ENCODE measurements at places on chromosomes 2 and 18.

GRCh38 chr2:15982285-15983044, 42.1 kb downstream of the MYCN start:
- no peak overlapping the region for H3K4me3 ChIP-seq
- no peak overlapping the region for H3K27ac ChIP-seq

GRCh38 chr2:36356298-36356989, 866 bp downstream of the CRIM1 start:
- H3K4me3 ChIP-seq: peak overlapping the region; percentile 95
- H3K27me3 ChIP-seq: peaks cover 50% of the 10 kb centered on the region
- H3K36me3 ChIP-seq: peaks cover 2% of the 10 kb centered on the region
- H3K27ac ChIP-seq: peak overlapping the region; percentile 86

DNA sequence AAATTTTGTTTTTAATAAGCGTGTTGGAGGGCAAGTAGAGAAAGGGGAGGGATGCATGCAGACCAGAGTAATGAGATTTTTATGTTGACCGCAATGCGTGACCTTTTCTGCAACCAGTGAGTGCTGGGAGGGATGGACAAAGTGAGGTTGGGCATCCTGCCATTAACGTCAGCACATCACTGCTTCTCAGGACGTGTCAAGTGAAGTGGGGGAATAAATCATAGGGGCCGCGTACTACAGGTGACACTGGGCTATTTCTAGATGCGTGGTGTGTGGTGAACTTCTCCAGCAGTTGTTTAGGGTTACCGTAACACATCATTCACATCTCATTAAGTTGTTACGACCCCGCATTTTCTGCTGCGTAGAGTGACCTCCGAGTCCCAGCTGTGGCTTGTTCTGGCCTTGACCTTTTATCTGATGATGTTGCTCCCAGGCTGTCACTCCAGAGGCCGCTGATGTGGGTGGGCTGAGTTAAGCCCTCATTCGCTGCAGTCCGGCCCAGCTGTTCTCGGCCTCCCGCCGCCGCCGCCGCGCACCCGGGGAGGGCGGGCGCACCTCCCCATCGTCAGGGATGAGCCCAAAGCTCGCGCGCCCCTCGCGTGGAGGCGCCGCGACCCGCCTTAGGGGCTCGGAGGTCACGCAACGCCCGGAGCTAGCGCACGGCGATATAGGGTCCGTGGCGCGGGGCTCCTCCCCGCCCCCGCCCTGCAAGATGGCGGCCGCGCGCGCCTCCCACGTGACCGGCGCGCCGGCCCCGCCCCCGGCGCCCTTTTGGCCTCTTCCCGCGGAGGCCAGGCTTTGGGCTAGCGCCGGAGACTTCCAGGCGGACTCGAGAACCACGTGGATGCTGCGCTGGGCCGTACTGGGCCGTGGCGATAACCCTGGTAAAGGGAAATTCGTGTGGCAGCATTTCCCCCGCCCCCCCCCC, 3.5 kb downstream of the ZCCHC2 start:
- H3K4me3 ChIP-seq: peak overlapping the region; percentile 91
- H3K4me1 ChIP-seq: peaks cover 59% of the 10 kb centered on the region
- DNase-seq: peak; percentile 75

GRCh38 chr2:153163055-153163454, 315.5 kb downstream of the RPRM start:
- H3K4me1 ChIP-seq: no peaks in the 10 kb centered on the region
- no peak overlapping the region for H3K27ac ChIP-seq
- H3K27me3 ChIP-seq: no peaks in the 10 kb centered on the region

DNA sequence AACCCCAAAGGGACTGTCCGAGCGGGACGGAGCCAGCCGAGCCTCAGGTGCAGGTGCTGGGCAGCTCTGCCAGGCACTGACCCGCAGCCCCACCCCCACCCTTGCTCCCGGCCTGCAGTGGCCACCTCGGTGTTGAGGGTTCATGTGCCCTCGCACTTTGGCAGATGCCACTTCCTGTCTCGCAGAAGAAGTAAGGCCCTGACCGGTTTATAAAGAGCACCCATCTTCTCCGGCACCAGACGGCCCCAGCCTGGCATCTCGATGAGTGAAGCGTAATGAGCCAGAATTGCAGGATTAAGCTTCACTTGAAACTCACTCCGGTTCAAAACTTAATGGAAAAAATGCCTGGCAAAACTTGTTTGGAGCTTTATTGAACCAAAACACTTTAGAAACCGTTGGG, 10.9 kb upstream of the NFATC1 start:
- peaks cover 5% of the 10 kb centered on the region for H3K4me1 ChIP-seq
- no peak for DNase-seq
- no peak overlapping the region for H3K4me3 ChIP-seq
- peaks cover 14% of the 10 kb centered on the region for H3K27me3 ChIP-seq
- no peak overlapping the region for H3K27ac ChIP-seq

DNA sequence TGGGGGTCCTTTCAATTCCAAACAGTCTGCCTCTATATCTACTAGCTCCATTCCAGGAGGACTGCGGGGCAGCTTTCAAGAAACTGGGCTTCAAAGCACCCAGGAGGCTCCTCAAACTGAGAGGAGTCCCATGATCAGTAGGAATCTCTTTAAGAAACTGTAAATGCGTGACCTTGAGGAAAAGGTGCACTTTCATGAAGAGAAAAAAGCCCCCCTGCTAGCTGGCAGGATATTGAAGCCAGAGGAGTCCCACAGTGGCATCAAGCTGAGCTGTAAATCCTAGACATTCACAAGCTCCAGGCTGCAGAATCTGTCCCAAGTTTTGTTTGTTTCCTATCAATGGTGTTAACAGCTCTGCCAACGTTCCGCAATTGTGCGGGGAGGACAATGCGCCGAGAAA, 790.1 kb downstream of the SLC4A3 start:
- DNase-seq: no peak
- no peaks in the 10 kb centered on the region for H3K36me3 ChIP-seq
- H3K4me3 ChIP-seq: no peak overlapping the region
- no peaks in the 10 kb centered on the region for H3K4me1 ChIP-seq
- H3K27ac ChIP-seq: no peak overlapping the region
- H3K27me3 ChIP-seq: no peaks in the 10 kb centered on the region

- H3K4me3 ChIP-seq: no peak overlapping the region
- no peaks in the 10 kb centered on the region for H3K36me3 ChIP-seq
- no peak for DNase-seq
Observed at GRCh38 chr18:15005313-15006130, 257.6 kb downstream of the ANKRD30B start.

DNA sequence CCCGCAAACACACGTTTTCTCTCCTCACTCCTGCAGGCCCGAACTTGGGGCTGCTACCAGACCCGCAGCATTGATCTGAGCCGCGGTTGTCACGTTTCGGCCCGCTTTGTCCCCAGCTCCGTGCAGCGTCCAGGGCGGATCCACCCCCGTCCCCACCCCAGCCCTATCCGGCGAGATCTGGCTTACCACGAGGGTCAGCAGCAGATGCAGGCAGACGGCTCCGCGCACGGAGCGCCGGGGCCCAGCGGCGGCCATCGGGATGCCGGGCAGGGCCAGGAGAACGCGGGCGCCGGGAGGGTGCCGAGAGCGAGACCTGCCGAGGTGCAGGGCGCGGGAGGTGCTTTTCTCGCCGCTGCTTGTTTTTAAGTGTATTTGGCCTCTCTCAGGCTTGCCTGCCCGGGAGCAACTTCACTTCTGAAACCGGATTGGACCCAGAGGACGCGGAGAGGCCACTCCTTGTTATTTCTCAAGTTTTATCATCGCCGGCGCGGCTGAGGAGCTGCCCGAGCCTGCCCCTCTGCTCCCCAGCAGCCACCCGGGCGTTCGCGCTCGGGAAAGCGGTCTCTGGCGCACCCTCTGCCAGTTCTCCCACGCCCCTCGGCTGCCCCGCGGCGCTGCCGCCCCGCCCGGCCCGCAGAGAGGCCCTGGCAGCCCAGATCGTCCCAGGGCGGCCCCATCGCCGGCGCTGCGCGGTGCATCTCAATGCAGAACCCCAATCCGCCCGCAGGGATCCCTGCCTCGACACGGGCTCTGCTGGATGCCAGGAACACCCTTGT, at the start of gene DSC3:
TSS of gene DSC3 (minus strand) at position 337 of the 776 bp plus-strand sequence. CDS start at position 255, 82 bp downstream.
- peaks cover 4% of the 10 kb centered on the region for H3K36me3 ChIP-seq
- H3K27me3 ChIP-seq: peaks cover 49% of the 10 kb centered on the region
- no peak within 1 kb of the TSS for H3K27ac ChIP-seq
- peak; percentile 6 for DNase-seq
- H3K4me3 ChIP-seq: peak within 1 kb of the TSS; percentile 52
- H3K4me1 ChIP-seq: peaks cover 8% of the 10 kb centered on the region

- H3K4me3 ChIP-seq: no peak overlapping the region
- no peak for DNase-seq
Observed at GRCh38 chr2:103847276-103847675, 1006.6 kb upstream of the POU3F3 start.

- no peaks in the 10 kb centered on the region for H3K4me1 ChIP-seq
- no peak for DNase-seq
- no peaks in the 10 kb centered on the region for H3K27me3 ChIP-seq
- H3K4me3 ChIP-seq: no peak overlapping the region
- H3K36me3 ChIP-seq: peaks cover 58% of the 10 kb centered on the region
- no peak overlapping the region for H3K27ac ChIP-seq
Observed at GRCh38 chr2:181485638-181485946, 28.4 kb downstream of the ITGA4 start.

- no peak overlapping the region for H3K4me3 ChIP-seq
- no peak for DNase-seq
- no peaks in the 10 kb centered on the region for H3K27me3 ChIP-seq
- no peaks in the 10 kb centered on the region for H3K4me1 ChIP-seq
- H3K27ac ChIP-seq: no peak overlapping the region
Observed at GRCh38 chr2:187354661-187355060, 93.4 kb downstream of the CALCRL start.

- peaks cover 2% of the 10 kb centered on the region for H3K27me3 ChIP-seq
- H3K27ac ChIP-seq: no peak overlapping the region
- no peak for DNase-seq
Observed at GRCh38 chr2:99507937-99508818, 18.4 kb upstream of the REV1 start.

- H3K27ac ChIP-seq: no peak overlapping the region
- H3K36me3 ChIP-seq: peaks cover 4% of the 10 kb centered on the region
- peaks cover 5% of the 10 kb centered on the region for H3K4me1 ChIP-seq
Observed at GRCh38 chr2:65663831-65664407, 231.5 kb upstream of the SPRED2 start.

DNA sequence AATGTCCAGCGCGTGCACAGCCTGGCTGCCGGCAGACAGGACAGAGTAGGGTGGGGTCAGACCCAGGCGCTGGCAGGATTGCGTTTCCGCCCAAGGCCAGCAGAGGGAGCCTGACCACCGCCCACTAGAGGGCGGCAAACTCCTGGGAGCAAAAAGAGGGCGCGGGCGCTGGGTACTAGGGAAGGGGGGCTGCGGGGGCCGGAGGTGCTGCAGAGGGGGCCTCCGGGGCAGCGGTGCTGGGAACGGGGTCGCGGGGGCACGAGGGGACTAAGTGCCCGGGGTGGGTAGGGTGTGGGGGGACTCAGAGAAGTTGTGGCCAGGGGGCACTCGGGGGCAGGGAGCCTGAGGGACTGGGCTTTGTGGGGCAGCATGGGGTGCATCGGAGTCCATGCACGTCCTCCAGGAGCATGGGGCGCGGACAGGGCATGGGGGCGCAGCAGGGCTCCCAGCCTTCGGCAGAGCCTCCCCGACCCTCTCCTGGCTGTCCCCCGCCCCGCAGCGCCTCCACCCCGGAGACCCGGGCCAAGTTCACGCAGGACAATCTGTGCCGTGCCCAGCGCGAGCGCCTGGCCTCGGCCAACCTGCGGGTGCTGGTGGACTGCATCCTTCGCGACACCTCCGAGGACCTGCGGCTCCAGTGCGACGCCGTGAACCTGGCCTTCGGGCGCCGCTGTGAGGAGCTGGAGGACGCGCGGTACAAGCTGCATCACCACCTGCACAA, 3.2 kb downstream of the TEKT4 start:
- H3K4me3 ChIP-seq: no peak overlapping the region
- H3K27me3 ChIP-seq: peaks cover 2% of the 10 kb centered on the region
- H3K27ac ChIP-seq: no peak overlapping the region
- no peaks in the 10 kb centered on the region for H3K4me1 ChIP-seq
- H3K36me3 ChIP-seq: no peaks in the 10 kb centered on the region
- peak; percentile 76 for DNase-seq

- peak; percentile 12 for DNase-seq
- no peaks in the 10 kb centered on the region for H3K36me3 ChIP-seq
- H3K27me3 ChIP-seq: peaks cover 17% of the 10 kb centered on the region
- no peak overlapping the region for H3K27ac ChIP-seq
- H3K4me1 ChIP-seq: no peaks in the 10 kb centered on the region
- no peak overlapping the region for H3K4me3 ChIP-seq
Observed at GRCh38 chr2:233801357-233802131, 23.4 kb downstream of the MROH2A start.

DNA sequence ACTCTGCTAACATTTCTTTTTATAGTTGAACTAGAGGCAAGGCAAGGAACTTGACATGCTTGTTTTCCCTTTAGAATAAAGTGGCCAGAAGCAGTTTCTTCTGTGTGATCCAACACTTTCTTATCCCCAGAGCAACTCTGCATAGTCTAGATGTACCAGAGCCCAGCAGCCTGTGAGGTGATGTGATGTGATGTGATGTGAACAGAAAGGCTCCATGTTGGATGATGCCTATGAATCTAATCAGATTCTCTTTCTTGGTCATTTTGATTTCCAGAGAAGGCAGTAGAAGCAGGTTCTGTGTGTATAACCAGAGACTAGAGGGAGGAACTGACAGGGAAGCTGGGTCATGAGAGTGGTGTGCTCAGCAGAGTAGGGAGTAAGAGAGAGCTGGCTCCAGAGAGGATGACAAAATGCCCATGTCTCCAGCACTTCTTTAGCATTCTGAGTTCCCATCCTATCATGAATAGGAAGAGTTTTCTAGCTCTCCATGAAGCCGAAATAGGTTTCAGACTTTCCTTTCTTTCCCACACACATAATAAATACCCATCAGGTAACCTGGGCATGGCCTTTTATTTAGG, 31.0 kb upstream of the PTH2R start:
- H3K27me3 ChIP-seq: peaks cover 3% of the 10 kb centered on the region
- no peak overlapping the region for H3K27ac ChIP-seq
- DNase-seq: no peak
- H3K36me3 ChIP-seq: no peaks in the 10 kb centered on the region
- H3K4me1 ChIP-seq: no peaks in the 10 kb centered on the region

DNA sequence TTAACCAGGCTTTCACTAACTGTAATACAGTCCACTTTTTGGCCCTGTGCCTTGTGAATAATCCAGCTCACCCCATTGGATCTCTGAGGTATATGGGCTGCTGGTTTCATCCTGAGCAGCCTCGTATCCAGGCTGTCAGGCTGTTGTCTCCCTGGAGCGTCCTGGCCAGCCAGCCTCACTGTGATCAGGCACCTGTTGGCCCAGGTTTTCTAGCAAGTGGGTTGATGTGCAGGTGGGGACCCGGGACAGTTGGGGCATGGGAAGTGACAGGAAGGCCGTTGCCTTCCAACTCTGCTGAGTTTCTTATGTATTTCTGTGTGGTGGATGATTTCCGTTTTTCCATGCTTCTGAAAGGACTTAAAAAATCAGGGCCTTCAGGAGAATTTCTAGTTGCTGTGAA, 132.4 kb downstream of the ACOXL start:
- DNase-seq: no peak
- H3K36me3 ChIP-seq: no peaks in the 10 kb centered on the region
- no peak overlapping the region for H3K27ac ChIP-seq
- peaks cover 61% of the 10 kb centered on the region for H3K4me1 ChIP-seq
- H3K27me3 ChIP-seq: peaks cover 47% of the 10 kb centered on the region
- no peak overlapping the region for H3K4me3 ChIP-seq
